ENCODE measurements at places on chromosomes 2 and 18.

- DNase-seq, result no peak
Observed at GRCh38 chr18:48202006-48202348, 207.2 kb downstream of the ZBTB7C start.

GRCh38 chr2:159206736-159207380 is 79.6 kb downstream of the WDSUB1 start:
- DNase-seq, result no peak

GRCh38 chr2:160005908-160006307 is 56.5 kb downstream of the PLA2R1 start:
- no peak for DNase-seq

DNA sequence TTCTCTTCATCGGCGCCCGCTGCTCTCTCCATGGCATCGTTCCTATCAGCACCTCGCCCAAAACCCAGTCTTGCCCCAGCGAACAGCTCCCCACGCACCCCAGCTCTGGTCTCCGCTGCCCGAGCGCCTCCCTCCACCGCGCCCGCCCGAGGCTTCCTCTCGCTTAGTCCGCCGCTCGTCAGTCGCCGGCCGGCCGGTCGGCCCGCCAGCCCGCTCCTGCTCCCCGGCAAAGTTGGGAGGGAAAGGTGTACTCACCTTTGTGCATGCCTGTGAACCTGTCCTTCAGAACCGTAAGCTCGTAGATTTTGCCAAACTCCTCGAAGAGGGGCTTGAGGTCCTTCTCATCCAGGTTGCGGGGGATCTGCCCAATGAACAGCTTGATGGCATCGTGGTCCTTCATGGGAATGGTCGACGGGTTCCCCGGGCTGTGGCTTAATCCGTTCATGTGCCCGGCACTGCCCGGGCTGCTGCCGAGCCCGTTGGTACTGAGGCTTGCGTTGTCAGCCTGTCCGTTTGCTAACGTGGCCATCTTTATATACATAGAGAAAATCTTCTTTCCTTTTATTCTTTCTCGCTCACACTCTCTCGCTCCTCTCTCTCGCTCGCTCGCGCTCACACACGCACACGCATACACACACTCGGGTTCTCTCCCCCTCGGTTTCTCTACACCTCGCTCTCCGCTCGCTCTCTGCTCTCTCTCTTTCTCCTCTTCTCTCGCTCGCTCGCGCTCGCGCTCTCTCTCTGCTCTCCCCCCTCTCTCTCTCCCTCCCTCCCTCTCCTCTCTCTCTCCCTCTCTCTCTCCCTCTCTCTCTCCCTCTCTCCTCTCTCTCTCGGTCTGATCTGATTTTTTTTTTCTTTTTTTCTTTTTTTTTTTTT is at the start of gene CELF4:
TSS of gene CELF4 (minus strand) at position 698 of the 876 bp plus-strand sequence.
- peak; percentile 88 for DNase-seq

DNA sequence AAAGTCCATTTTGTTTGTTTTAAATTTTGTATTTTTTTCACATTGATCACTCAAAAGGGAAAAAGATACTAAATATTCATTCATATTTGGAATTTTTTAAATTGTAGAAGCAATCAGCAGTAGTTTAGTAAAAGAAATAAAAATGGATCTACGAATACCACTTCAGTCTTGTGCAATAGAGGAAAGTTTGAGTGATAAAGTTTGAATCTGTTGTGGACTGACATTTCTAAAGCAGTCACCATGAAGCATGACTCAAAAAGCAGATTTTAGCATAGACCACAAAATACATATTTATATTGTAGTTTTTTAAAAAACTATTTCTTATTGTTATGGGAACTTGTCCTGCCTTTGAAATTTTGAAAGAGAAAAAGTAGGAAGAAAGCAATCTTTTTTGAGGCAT is 520.5 kb upstream of the ZEB2 start:
- DNase-seq, result no peak

DNA sequence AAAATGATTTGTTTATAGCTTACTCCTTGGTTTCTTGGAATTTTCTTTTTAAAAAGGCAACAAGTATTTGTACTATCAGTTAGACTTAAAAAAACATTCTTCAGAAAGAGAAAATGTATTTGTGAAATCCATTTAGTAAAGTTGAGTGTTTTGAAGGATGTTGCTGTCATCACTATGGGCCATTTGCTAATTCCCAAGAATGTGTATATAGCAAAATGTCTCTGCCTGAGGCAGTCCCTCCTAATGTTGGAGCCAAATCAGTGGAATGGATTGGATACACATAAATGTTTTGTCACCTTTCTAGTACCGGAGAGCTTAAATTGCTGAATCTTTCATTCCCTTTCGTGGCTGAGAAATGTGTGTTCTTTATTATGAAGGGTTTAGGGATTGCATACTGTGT is 890.2 kb upstream of the ZEB2 start:
- DNase-seq, result no peak

- DNase-seq, result no peak
Observed at GRCh38 chr18:79534356-79534755, 138.6 kb downstream of the NFATC1 start.

GRCh38 chr2:240873098-240873788 is 4.6 kb downstream of the AGXT start:
- no peak for DNase-seq

GRCh38 chr2:100269889-100270288 is 52.4 kb downstream of the LONRF2 start:
- DNase-seq, result no peak

DNA sequence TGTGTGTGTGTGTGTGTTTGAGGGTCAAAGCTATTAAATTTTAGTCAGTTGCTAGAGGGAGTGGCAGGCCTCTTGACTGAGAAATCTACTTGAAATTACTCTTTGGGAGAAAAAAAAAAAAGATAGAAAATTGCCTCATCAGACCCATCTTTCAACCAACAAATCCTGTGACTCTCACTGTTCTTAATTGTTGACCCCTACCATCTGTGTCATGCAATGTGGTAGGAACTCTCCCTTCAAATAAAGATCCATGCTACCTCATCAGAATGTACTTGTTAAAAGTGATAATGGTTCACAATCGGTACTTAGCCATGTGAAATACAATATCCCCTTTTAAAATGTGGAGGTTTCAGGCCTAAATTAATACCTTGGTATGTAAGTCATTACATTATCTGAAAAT is 670.8 kb upstream of the FANCL start:
- DNase-seq, result no peak

DNA sequence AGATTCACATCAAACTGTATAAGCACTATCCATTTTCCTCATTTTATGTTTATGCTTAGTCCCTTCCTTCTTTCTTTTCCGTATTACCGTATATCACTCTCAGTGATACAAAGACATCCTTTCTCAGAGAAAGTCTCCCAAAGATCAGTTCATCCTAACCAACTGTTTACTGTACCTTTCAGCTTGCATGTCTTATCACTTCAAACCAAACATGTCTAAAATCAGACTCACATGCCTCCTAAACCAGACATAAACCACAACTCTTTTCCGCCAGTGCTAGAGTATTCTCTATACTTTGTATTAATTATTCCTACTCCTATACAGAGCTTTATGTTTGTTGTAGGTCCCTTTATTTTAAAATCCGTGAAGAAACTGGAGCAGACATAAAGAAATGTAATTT is 41.5 kb downstream of the KCMF1 start:
- DNase-seq, result no peak

DNA sequence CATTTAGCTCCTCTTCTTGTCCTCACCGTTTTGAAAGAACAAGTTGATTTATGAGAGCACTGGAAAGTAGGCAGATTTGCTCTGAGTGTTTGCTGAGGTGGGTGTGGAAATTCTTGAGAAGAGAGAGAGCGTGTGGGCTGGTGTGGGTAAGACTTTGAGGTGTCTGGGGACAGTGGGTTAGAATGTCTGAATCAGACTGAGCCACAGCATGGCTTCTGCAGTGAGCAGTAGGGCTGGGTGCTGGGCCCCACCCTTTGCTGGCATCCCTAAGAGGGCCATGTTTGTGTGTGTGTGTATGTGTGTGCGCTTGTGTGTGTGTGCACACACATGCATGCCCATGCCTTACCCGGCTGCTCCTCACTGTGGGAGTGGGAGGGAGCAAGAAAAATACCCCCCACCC is 63.7 kb downstream of the COPS8 start:
- no peak for DNase-seq

GRCh38 chr2:48319863-48320262 is 210.1 kb upstream of the STON1 start:
- DNase-seq, result no peak

DNA sequence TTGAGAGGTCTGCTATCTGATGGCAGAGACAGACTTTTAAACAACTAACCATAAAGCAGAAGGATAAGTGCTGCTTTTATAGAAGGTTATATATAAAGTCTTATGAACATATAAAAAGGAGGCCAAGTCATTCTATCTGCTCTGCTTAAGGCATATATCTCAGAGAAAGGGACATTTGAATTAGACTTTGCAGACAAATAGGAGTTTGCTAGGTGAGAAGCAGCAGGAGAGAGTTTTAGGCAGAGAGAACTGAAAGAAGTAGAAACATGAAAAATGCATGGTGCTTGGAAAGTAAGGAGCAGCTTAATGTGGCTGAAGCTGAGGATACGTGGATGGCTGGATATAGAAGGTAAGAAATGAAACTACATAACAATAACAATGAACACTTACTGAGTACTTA is 65.4 kb downstream of the LYPD1 start:
- DNase-seq, result no peak

DNA sequence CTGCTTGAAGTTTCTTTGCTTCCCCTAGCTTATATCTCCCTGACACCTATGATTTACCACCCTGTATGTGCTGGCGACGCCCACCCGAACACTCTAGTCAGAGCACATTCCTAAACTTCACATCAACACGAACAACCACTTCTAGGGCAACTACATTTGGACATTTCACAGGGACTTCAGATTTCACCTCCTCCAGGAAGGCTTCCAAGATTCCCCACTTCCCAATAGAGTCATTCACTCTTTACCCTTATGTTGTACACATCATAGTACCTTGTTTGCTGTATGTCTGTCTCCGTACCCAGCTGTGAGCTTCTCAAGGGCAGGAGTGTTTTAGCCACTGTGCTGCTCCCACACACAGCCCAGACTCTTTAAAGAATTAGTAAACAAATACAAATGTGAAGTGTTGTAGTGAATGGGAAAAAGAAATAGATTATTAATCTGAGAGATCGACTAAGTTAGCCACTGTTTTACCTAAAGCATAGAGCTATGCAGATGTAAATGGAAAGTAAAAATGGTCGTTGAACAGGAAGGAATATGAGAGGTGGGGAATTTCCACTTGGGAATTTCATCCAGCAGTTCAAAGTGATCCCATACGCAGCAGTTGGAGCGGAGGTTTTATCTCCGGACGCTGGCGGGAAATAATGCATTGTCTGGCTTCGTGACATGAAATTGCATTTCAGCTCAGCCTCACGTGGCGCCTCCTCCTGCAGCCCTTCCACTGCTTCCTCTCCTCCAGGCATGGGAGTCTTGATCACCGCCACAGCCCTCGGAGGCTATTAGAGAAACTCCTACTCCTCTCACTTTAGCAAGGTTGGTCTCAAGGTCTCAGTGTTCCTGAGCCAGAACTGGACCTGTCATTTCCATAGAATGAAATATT is 233.4 kb upstream of the COPS8 start:
- DNase-seq, result no peak

- no peak for DNase-seq
Observed at GRCh38 chr18:9811978-9812377, 73.8 kb upstream of the TXNDC2 start.

DNA sequence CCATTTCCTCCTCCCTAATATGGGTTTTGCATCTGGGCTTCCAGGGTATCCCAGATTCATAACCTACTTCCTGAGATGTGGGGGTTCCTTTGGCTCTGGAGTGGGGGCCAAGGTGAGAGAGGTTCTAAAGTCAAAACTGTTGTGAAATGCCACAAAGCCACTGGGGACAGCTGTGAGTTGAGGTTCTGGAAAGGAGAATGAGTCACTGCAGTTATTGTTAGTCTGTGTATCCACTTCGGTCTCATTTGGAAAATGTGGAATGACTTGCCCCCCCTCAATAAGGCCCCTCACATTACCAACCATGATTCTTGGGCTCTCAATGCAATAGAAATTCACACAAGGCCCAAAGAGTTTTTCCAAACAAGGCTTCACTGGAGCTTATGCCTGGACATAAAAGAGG is 51.1 kb upstream of the LGALSL start:
- DNase-seq, result no peak

GRCh38 chr2:210833403-210833802 is 277.0 kb downstream of the CPS1 start:
- DNase-seq, result no peak

DNA sequence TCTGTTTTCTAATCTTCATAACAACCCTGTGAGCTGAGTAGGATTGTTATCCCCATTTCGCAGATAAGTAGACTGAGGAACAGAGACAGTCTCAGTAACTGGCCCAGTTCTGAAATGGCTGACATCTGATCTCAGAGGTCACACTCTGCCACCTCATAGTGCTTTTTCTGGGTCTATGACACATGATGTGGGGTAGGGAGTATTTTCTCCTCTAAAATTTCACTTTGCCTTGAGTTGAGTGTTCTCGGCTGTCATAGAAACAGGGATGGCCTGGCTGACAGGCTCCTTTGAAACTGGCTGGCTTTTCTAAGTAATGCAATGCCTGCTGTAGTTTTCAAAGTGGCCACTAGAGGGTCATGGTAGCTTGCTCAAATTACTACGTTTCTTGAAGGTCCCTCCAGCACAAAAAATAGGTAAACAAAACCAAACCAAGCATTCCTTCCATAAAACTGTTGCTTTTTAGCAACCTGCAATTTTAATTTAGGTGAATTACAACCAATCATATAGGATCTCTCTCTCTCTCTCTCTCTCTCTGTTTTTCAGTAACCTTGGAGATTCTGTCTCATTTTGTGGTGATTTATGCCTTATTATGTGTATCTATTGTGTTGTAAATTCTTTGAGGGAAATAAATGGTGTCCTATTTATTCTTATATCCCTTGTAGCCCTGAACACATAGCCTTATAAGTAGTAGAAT is 84.2 kb upstream of the TTN start:
- peak; percentile 92 for DNase-seq

GRCh38 chr2:85244828-85245227 is 83.0 kb downstream of the TGOLN2 start:
- DNase-seq, result no peak

- DNase-seq, result no peak
Observed at GRCh38 chr2:48170281-48170680, 264.0 kb upstream of the FBXO11 start.

- DNase-seq, result no peak
Observed at GRCh38 chr18:63299837-63300745, 19.5 kb downstream of the BCL2 start.

GRCh38 chr2:31020713-31021112 is 117.5 kb downstream of the GALNT14 start:
- DNase-seq, result no peak

DNA sequence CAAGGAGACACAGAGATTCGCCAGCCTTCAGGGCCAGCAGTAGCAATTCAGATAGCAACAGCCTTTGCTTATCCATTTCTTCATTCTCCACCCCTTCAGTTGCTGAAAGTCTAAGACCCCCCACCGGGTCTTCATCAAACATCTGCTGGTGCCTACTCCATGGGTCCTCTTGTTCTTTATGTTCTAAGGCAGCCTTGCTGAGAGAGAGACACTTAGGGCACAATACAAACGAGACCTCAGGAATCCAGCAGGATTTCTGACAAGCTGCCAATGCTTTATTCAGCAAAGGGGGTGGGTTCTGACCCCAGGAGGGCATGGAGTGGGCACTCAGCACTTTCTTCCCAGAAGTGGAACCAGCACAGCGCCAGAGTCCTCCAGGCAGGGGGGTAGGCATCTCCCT is 36.2 kb upstream of the CNGA3 start:
- DNase-seq, result no peak
